ENCODE measurements at places on chromosomes 4 and X.

- DNase-seq = no peak
These were observed 131.0 kb downstream of the SMIM20 start for GRCh38 chr4:26044983-26045382.

DNA sequence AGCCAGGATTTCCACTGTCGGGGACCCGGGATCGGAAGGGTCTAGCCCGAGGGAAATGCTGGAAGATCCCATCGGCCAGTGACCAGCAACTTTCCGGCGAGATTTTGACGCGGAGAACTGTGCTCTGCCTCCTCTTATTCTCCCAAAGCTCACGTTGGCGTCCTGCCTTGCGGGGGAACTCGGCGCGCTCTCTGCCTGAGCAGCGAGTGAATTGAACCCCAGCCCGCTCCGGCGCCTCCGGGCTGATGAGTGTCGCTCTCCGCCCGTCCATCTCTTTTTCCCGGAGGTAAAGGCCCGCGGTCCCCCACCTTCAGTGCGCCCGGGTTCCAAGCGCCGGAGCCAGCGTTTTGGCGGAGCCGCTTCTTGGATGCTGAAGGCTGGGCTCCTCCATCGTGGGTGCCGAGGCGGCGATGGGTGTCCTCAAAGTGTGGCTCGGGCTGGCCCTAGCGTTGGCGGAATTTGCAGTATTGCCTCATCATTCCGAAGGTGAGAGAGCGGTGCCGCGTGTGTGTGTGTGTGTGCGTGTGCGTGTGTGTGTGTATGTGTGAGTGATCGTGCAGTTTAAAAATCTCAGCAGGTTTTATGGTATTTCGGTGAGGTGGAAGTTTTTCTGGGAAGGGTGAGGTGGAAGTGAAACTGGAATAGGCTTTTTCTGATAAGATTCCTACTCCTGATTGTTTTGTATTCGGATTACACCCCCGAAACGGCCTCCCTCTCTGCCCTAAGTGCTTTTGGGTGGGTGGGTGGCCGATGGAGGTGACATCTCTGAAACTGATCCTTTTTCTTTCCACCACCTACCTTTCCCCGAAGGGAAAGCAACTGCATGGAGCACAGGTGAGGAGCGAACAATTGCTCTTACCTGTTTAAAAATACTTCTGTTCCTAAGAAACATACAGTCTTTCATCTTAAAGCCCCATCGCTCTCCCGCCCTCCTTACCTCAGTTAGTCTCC, 752 bp downstream of the FRAS1 start:
- DNase-seq = peak; percentile 1

GRCh38 chr4:42515156-42515884, 118.0 kb downstream of the SHISA3 start:
- DNase-seq = no peak

DNA sequence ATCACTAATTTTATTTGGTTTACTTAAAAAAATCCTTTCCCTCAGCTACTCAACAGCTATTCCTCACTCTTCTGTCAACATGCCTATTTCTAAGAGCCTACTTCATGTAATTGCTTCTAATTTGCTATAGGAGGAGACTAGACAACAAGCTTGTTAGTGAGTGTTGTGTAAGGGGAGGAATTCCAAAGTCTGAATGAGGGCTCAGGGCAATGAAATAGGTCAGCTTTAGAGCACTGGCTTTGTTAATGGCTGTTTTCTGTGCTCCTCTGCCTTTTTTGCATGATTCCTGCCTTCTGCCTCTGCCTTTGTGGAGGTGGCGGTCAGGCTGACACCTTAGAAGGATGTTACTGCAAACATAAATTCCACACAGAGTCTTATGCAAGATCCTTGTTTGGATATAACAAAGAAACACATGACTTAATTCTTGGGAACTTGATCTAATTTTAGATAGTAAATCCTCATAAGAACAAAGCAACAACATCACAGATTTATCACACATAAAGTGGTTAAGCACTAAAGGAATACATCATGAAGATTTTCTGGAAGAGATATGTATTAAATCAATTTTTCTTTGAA, 15.0 kb upstream of the PAGE1 start:
- no peak for DNase-seq

GRCh38 chr4:138226351-138226750, 15.8 kb downstream of the SLC7A11 start:
- DNase-seq = no peak

- no peak for DNase-seq
These were observed 12.5 kb upstream of the SEL1L3 start for GRCh38 chr4:25875281-25875745.

DNA sequence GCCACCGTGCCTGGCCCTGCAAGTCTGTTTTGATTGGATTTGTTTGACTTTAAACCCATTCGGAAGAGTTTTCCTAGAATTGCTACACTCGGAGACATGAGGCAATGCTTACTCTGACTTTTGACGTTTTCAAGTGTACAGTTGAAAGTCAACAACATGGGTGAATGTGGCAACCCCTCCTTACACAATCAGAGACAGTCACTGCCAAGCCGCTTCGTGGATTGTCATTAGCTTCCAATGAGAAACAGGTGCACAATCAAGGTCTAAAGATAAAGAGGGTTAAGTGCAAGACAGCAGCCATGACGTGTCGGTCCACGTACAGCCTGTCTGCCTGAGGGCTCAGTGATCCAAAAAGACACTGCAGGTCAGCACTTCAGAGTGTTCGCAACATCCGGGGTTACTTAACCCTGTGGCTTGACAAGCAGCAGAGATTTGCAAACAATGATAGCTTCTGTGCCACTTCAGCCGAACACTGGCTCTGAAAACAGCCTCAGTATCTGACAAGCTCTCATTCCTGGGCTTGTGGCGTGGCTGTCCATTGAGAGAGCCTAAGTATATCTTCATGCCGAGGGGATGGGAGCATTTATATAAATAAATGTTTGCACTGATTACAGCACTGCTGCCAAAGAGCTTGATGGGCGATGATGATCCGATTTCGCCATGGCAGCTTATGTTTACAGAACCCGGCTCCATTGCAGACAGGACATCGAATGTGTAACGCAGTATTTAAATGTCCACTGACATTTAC, 180.0 kb downstream of the DHRSX start:
- DNase-seq = peak; percentile 77

DNA sequence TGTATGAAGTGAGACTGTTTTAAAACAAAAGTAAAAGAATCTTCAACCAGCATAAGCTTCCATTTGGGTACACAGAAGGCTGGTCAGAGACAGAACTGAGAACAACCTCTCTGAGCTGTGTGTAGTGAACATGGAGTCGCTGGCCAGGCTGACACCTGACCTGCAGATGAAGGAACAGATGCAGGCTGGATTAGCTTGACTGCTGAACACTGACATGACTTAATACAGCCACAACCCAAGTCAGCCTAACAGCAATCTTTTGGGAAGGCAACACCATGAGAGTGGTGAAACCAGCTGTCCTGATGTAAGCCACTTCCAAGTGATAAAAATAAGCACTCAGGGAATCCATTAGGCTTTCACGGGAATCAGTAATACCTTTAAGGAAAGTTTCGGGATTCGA, 10.1 kb downstream of the SCARB2 start:
- DNase-seq = no peak

DNA sequence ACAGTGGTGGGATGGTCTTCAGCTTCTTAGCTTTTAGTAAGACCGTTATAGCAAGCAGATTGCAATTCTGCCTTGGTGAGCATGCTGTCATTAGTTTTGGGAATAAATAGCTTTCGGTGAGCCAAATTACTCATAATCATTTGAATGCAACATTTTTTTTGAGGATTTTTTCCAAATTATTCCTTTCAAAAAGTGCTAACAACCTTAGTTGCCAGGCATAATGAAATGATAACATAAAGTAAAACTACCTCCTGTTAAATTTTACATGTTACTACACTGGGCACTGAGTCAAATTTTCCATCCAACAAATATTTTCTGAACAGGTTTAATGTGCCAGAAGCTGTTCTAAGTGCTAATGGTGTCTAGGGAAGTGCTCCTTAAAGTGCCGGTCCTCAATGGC, 15.8 kb upstream of the NPFFR2 start:
- DNase-seq = no peak

GRCh38 chr4:93897559-93897958, 69.0 kb downstream of the ATOH1 start:
- no peak for DNase-seq

DNA sequence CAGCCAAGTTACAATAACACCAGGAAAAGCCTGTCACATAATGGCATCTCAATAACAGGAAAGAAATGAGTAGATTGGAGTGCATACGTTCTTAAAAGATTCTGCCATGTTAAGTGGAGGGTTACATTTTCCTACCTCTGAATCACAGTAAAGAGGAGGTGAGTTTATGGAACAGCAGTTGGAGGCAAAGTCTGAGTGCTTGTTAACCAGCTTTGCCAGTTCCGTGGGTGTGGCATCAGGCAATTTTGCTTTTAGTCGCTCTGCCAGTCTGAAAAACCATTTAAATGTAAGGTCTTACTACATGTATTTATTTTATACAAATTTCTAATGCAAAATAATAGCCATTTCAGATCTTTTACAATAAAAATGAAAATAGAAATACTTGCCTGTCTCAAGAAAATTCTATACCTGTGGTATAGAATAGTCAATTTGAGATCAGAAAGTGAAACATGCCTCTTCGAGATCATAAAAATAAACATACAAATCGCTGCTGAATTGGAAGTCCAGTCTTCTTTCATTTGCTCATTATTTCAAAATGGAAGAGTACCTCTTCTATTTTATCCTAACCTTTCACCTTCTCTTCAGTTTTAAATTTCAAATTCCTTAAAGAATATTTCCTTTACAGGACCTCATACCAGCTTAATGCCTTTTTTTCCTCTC, 31.4 kb downstream of the GC start:
- DNase-seq = no peak

GRCh38 chr4:8741513-8742226, 130.0 kb downstream of the HMX1 start:
- DNase-seq = no peak

DNA sequence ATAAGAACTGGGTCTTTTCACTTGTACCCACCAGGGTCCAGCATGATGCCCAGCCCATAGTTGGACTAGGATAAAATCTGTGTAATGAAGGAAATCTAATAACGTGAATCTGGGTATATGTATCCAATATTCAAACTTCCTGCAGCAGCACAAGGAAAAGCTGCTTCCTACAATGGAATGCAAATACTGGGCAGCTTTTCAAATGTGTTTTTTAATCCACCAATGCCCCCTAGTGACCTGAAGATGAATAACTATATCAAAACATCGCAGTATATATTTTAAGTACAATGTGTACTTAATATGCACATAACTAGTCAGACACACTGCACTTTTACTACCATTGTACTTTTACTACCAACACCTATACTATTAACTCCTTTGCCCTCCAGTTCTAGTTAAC, 5.3 kb downstream of the APOO start:
- DNase-seq = peak; percentile 49

- no peak for DNase-seq
These were observed 193.1 kb downstream of the SLIT2 start for GRCh38 chr4:20444599-20445337.

DNA sequence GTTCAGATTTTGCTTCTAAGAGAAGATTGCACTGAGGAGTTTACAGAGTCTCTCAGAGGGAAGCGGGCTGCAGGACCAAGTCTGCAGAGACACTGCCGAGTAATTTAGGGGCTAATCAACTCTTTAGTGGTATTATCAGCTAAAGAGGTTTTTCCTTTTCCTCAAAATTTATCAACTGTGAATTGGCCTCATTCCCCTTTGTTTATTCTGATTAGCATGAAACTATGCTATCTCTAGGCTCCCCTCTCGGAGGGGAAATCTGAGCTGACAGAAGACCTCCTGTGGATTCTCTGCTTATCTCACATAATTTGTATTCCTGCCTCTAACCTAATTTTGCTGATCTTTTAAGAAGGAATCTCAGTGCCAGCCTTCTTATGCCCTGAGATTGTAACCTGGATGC, 201.0 kb downstream of the DCTD start:
- DNase-seq = no peak

GRCh38 chrX:153764786-153765137, 713 bp downstream of the PLXNB3 start:
- DNase-seq = no peak

GRCh38 chr4:2663275-2663674, 92.9 kb downstream of the TNIP2 start:
- DNase-seq = no peak

DNA sequence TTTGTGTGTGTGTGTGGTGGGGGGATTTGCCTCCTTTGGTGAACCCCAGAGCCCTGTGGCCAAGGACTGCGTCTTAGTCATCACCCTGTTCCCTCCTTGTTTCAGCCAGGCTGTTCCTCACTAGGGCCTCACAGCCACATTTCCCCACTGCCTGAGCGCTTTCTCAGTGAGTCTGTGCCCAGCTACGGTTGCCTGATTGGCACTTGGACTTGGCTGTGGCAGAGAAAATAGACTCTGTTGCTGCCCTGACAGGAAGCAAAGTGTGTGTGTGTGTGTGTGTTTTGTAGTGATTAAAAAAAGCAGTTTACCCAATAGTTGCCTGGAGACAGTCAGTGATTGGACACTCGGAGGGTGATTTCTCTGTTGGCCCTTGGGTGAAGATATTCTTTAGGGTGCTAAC, 113.0 kb downstream of the UCHL1 start:
- no peak for DNase-seq

- no peak for DNase-seq
These were observed 207.6 kb upstream of the NR3C2 start for GRCh38 chr4:148649652-148650331.

GRCh38 chr4:22299678-22300077, 216.2 kb downstream of the ADGRA3 start:
- no peak for DNase-seq

DNA sequence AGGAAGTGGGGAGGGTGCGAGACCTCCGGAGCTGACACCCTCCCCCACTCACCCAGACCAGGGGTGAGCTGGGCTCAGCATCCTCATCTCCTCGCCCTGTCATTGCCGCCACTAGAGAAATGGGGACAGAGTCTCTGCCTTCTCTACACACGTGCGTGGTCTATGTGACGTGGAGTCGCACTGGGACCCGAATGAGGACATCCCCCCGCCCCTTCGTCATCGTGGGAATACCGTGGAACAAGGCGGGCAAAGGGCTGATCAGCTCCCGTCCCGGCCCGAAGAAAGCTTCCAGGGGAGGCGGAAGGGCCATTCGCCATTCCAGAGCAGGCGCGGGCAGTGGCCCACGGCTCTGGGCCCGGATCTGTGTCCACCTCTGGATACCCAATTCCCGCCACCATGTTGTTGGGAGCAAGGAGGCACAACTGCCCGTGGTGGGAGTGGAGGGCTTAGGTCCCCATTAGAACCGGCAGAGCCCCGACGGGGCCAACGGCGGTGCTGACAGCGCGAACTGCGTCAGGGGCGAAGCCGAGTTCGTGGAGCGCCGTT, 12.0 kb downstream of the HMX1 start:
- DNase-seq = no peak
